ENCODE measurements at places on chromosomes 11 and 22.

DNA sequence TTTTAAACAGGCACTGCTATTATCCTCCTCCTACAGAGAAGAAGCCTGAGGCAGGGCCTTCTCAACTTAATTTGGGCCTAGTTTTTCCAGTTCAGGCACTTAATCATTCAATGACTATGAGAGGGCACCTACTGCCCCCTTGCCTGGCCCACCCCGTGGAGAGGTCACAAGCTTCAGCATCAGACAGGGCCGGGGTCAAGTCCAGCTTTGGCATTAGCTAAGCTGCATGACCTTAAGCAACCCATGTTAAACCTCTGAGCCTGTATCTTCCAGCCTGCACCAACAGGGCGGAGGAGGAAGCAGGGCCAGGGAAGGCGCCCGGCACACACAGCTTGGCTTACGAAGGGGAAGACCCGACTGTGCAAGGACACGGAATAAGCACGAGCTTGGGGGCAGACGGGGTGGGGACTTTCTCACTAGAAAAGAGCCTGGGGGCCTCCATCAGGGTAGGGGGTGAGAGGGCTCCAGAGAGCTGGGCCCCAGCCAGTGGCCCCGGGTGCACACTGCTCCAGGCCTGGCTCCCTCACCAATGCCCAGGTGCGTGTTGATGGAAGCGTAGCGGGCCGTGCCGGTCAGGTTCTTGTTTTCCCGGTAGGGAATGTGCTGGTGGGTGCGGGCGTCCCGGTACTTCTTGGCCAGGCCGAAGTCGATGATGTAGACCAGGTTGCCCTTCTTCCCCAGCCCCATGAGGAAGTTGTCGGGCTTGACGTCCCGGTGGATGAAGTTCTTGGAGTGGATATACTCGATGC is 16.9 kb downstream of the CSNK1E start:
- no peak for DNase-seq

- DNase-seq = no peak
Observed at GRCh38 chr22:46417769-46418168, 82.3 kb downstream of the TRMU start.

- DNase-seq = no peak
Observed at GRCh38 chr22:50440544-50441249, 34.1 kb downstream of the SBF1 start.

DNA sequence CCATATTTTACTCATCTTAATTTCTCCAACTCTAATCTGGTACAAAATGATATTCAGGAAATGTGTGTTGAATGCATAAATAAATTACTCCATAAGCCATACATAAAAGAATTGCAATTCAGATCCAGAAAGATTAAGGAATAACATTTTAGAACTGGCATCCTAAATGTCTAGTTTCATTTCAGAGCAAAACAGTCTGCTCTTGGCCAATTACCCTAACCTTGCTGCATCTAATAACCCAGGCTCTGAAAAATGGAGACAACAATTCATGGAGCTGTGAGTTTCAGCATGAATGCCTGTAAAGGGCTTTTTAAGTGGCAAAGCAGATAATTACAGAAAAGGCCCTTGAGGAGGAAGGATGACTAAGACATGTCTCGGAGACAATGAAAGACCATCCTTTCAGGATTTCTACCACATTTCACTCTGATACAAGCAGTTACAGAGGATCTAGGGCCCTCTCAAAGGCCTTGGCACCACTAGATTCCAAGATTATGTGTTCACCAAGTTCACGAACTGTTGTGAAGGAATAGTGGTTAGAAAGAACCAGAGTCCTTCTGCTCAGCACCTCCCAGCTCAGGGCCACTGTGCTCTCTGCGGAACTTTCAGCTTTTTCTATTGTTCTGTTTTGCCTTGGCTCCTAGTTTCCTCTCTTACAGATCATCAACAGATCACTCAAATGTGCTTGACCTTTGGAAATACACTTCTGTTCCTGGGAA is 157.6 kb upstream of the BLID start:
- DNase-seq = no peak

DNA sequence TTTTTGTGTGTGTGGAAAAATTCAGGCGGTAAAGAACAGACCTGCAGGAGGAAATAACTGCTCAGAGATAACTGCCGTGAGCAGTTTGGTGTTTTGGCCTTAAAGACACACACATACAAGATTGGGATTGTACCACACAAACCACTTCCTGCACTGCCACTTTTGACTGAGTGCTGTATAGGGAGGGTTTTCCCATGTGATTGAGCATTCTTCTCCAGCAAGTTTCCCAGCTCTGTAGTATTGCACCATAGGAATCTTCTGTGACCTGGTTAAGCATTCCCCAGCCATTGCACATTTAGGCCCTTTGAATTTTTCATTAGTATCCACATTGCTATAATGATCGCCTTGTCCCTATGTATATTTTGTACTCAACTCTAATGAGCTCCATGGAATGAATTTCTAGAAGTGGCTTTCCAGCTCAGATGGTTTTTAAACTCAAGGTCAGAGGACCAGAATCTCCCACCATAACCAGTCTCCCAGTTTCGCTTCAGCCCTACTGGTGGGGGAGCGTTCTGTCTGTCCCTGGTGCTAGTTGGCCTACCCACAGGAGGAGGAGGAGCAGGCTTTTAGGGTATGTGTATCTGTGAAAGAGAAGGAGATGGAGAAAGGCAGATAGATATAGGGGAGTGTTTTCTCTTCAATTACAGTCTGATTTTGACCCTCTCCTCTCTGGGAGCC is 9.3 kb downstream of the CD82 start:
- DNase-seq = no peak

DNA sequence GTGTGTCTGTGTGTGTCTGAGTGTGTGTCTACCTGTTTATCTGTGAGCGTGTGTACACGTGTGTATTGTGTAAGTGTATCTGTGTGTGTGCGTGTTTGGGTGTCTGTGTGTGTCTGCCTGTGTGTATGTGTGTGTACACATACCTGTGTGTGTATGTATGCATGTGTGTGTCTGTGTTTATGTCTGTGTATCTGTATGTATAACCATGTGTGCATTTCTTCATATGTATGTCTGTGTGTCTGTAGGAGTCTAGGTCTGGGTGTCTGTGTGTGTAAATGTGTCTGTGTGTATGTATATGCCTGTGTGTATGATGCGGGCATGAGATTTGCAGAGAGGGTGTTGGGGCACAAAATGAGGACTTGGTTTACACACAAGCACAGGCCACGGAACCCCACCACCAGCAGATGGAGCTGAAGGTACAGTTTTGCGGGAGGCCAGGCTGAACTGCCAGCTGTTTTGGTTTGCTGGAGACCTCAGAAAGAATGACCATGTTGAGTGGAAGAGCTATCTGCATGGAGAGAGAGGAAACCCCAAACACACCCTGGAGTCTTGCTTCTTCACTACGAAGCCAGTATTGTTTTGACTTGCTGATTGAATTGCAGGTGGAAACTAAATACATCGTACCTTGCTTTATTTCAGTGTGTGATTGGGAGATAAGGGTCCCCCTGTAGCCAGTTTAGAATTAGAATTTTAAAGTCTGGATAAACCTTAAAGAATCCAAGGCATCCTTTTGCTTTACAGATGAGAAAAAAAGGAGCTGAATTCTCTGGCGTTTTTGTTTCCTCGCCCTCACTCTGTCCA is 497.2 kb downstream of the NTM start:
- DNase-seq = peak; percentile 80

DNA sequence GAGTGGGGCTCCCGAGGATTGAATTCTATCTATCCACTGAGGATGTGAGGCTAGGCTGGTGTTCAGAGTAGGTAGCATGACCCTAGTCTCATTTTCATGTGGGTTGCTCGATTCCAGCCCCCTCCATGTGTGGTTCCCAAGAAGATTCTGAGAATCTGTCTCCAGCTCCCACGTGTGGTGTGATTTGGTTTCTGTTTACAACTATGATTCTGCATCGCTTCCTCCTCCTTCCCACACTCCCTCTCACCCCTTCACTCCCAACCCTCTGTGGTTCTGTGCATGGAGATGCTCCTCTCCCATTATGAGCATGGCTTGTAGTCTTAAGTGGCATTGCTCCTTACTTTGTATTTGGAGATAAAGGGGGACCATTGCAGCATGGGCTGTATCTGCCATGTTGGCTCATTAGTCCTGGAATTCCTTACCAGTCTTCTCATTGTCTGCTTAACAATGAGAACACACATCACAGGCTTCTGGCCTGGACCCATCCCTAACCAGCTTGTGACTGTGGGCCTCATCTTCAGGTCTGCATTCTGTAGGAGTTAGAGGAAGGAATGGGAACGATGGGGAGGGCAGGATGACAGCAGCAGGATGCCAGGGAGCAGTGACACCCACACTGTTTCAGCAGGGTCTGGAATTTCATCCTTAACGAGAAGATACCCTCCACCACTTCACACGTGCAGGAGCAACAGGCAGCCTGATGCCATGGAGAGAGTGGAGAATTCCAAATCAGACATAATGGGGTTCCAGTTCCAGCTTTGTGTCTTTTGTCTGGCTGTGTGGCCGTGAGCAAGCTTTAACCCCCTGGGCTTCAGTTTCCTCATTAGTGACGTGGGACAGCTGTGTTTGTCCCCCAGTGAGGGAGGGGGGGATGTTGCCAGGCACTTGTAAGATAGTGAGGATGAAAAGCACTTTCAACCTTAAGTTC is 86.0 kb downstream of the CCDC81 start:
- DNase-seq = no peak

- no peak for DNase-seq
Observed at GRCh38 chr22:38317995-38318715, 922 bp upstream of the CSNK1E start.

DNA sequence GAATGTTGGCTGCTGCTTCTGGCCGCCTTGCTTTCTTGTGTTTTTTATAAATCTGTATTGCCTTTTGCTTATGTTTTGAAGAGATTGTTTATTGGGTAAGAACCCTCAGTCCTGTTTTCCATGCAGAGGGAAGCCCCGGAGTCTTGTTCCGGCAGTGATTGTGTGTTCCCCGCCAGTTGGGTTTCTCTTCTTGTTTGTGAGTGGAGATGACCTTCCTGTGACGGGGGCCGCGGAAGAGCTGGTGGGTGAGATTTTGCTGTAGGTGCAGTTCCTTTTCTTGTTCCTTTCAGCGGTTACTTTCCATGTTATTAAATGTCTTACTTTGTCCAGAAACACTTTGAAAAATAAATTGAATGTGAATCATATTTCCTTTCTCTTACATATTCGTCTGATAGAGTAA is 8.3 kb downstream of the TBC1D22A start:
- DNase-seq = no peak

DNA sequence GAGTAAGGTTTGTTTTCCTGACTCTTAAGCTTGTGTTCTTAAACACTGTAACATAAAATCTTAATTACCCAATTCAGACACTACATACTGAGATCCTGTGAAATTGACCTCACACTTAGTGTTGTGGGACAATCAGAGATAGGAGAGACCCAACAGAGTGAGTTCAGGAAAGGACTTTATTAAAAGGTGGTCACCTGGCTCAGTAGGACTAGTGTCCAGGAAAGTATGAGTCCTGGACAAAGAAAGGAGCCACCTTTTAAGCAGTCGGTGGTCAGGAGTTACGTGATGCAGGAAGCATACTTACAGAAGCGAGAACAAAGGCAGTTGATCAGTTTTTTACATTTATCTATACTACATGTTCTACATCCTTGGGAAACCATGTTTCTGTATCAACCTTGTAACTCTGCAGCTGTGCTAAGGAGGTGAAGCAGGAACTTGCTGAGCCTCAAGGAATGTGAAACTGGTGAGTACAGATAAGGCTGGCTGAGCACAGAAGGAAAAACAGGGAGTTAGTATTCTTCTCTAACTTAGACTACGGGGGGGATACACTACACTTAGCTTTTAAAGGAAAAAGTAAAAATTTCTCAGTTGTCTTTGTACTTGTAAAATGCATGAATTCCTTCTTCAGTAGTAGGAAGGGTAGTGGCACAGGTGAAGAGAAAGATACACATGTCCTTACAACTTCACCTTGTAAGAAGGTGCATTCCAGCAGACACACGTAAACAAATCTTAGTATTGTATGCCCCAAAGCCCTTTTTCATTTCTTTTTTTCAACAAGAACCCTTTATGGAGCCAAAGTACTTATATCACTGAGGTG is 15.1 kb downstream of the OR51E1 start:
- no peak for DNase-seq

DNA sequence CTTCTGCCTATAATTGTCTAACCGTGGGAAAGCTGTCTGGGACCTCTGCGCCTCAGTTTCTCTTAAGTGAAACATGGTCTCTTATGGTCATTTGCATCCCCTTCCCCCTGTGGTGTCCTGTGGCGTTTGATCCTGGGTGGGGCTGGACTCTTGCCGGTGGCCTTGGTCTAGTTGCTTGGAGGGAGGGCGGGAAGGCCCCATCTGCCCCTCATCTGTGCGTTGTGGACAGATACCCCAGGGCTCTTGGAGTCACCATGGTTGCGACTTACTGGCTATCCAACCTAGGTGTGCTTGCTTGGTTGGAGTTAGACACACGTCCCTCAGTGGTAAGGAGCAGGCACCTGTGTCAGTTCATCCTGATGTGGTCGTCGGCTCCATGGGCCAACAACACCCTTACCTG is 15.2 kb downstream of the SHANK3 start:
- no peak for DNase-seq

DNA sequence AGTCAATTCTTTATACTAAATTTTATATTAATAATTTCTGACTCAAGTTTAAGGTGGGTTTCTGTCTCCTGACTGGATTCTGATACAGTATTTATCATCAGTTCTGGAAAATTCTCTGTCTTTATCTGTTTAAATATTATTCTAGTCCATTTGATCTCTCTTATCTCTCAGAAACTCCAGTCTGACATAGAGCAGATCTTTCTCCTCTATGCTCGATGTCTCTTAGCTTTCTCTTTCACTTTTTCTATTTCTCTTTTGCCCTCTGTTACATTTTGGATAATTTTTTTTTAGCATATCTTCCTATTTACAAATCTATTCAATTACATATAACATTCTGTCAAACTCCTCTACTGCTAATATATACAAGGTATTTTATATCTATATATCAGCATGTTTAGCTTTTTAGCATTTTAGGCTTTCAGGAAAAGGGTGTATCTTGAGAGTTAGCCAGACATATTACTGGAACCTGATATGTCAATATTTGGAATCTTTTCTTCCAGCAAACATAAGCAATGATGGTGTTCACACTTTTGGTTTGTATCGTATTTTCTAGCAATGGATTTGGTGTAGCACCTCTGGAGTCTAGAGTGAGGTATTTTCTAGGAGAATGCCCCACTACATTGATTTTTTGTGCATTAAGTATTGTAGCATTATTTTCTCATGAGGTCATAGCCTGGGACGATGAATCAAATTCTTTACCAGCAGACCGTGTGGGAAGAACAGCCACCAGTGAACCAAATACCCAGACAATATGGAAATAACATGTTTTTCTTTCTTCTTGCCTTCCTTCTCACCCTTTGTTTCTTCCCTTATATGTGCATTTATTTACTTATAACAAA is 4.1 kb upstream of the NNMT start:
- no peak for DNase-seq
